ENCODE measurements at places on chromosomes 5 and 9.

DNA sequence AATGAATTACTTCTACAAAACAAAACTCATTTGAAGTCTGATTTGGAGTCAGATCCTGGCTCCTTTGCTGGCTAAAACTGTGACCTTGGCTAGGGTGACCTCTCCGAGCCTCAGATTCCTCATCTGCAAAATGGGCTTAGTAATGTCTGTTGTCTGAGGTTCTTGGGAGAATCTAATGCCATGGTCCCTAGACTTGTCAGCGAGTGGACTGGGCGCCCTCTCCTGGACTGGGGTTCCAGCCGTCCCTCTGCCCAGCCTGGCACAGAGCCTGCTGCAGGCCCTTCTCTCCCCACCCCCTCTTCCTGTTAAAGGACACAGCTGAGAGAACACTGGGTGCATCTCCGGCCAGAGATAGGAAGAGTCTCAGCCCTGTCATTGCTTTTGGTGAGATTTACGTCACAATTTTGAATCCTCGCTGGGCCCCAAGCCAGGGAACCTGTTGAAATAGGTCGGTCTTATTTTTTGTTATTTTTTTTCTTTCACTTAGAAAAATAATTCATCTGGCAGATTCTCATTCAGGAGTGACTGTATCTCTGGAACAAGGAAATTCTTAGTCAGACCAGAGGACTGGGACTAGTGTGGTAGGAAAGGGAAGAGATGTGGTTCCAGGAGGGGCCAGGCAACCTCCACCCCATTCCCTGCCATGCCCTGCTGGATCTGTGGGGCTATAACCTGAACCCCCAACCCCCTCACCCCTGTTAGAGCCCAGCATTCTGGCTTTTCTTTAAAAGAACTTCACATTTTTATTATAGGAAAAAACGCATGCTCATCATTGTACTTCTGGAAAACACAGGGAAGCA is 48.2 kb upstream of the RPL26L1 start:
- no peak for DNase-seq

DNA sequence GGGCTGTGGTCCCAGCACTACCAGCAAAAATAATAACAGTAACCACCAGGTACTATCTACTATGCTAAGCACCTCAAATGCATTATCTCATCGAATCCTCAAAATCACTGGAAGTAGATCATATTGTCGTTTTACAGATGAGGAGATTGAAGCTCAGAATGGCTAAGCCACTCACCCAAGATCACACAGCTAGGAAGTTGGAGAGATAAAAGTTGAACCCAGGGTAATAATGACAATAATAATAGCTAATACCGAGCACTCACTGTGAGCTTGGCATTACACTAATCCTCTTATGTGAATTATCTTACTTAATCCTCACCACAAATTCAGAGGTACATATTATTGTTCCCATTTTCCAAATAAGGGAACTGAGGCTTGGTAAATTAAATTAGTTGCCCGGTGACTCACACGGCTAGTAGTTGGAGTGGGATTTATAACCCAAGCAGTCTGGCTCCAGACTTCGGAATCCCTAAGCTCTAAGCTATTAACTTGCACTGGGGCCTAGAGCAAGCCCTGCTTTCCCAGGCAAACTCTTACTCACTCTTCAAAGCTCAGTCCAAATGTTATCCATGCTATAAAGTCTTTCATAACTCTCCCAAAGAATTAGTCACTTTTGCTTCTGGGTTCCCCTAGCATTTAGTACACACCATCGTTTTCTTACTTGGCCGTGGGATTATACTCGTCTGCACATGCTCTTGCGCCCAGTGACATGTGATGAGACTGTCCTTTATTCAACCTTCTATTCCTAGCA is 3.8 kb downstream of the ARSI start:
- no peak for DNase-seq

DNA sequence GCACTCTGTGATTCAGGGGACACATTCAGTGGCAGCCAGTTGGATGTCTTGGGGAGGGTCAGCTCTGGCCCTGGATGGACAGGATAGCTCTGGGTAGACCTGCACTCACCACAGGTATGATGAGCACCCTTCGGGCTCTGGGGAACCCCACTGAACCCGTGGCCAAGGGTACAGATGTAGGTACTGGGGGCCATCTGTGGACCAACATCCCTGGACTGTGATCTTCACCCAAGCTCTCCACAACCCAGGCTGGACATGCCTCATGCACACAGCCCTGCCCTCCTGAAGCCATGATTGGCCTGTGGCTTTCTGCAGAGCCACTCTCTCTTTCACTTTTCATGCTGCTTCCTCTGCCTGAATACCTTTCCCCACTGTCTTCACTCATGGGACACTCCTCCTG is 15.6 kb upstream of the ACSL6 start:
- no peak for DNase-seq

DNA sequence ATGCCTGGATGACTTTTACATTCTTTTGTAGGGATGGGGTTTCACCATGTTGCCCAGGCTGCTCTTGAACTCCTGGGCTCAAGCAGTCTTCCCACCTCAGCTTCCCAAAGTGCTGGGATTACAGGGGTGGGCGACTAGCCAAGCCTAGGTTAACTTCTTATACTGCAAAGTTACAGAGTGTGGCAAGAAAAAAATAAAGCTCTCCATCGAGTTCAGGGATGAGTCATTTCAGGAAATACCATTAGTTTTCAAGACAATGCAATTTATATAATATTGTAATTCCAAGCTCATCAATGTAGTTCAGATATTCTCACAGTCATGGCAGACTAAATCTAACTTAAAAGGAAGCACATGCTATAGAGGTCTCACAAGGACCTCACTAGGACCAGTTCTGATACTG is 11.5 kb upstream of the ABO start:
- no peak for DNase-seq

DNA sequence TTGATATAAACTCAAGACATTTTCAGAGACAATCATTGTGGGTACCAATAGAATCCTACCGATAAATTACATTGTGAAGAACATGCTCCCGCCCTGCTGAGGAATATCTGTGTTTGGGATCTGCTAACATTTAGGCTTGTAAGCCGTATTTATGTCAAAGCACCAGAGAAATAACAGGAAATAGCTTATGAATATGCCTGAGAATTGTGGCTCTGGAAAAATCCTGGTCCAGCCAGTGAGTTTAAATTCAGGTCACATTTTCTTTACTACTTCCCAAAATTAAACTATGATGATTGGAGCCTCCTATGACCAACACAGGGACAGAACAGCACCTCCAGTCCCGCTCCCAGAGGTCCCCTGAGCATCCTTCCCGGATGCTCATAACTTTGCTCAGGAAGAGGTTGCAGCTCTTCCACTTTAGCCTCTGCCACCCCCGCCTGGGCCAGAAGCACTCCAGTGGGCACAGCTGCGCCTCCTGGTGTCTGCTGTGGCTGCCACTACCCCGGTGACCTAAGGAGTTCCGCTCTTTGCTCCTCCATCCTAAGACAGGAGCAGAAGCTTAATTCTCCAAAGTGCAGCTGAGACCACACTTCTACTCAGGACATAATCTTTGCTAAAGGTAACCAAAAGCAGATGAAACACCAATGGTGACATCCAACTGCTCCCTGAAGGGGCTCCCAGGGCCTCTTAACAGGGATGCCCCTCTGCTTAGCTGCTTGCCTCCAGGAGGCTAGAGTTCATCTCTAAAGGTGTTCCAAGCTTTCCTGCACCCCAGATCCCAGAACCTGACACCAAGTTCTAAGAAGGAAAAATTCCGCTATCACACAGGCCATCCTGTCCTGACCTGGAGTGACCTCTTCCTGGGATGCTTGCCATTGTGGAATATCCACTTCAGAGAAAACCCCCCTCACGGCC is 58.8 kb downstream of the SLC1A1 start:
- DNase-seq = no peak

DNA sequence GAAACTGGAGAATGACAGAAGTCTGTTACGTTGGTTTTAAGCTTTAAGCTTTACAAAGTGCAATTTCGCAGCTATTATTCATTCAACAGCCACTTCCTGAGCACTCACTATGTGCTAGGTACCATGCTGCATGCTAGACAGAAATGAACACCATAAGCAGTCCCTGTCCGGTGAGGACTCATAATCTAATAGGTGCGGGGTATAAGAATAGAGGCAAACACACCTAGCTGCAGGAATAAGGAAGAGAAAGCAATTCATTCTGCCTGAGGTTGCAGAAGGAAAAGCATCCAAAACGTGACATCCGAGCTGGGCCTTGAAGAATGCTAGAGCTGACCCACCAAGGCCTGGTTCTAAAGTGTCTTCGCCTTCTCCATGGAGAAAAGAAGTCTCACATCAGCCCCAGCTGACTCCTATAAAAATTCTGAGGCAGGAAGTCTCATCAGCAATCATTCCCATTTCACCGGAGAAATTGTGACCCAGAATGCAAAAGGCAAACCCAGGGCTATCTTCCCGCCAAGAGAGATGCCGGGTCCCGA is 542 bp downstream of the FKBP15 start:
- no peak for DNase-seq

- DNase-seq = no peak
These were observed 29.1 kb downstream of the DAP start for GRCh38 chr5:10731913-10732312.

DNA sequence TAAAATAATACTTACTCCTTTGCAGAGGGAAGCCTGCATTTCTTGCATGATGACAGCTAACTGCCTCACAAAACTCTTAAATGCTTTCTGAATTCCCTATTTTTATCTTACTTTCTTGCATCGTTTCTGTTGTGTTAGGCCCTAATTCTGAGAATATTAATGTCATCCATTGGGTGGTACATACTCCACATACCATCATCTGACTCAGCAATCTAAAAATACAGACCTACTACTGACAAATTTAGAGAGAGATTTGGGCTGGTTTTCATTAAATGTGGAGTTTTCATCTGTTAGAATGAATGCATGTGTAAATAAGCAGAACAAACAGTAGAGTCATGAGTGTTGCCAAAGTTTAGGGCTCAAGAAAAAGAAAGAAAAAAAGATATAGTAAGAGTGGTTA is 26.5 kb upstream of the KCNN2 start:
- no peak for DNase-seq

DNA sequence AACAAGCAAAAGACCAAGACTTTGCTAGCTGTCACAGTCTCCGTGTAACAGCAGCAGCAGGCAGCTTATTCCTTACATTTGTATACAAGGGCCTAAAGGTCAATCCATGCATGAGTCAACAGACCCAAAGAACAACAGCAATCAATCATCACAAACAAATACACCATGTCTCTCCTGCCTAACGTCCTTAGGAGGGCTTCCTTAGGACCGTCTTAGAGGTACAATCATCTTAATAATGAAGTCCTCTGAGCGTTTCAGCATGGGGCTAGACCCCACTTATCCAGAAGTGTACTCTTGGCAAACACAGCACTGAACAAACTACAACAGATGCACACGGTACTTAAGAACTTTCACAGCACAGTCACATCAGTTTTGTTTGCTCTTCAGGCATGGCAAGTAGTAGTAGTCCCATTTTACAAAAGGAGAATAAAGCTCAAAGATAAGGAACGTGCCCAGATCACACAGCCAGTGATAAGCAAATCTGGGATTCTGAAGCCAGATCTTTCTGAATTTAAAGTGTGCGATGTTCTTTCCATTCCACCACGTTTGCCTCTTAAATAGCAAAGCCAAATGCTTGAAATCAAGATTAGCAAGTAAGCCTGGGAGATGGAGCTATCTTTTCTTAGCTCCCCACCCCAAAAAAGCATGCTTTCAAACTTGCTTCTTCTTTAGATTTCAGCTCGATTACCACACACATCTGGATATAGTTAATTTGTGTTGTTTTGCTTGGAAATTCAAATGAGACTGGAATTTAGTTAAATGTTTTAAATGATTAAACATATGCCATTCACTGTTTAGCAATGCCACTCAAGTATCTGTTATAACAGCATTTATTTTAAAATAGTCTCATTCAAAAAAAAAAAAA is 24.2 kb downstream of the PSMB7 start:
- no peak for DNase-seq

DNA sequence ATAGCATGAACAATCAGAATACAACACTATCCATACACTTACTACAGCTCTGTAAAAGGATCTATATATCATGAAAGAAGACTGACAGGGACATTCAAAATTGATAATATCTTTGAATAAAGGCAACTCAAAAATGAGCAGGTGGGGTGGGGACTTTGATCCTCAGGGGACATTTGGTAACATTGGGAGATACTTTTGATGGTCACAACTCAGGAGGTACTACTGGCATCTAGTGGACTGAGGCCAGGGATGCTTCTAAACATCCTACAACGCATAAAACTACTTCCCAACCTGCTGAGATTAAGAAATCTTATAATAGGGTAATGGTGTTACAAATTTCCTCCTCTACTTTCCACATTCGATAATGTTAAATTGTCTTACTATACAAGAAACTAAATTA is 243.9 kb downstream of the ARL15 start:
- DNase-seq = no peak

DNA sequence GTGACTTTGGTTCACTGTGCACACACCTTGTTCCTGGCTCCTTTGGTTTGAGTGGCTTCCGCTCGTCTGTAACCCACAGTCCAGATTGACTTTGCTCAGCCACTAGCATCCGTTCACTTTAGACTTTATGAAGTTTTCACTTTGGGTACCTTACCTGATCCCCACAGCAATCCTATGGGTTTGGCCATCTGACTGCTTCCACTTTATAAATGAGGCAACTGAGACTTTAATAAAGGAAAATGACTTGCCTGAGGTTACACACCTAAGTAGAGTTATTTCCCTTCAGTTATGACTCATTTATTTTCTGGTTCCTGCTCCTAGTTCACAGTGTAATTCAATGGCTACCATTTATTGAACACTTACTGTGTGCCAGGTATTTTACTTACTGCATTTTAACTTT is 94.2 kb upstream of the SAP30L start:
- no peak for DNase-seq

DNA sequence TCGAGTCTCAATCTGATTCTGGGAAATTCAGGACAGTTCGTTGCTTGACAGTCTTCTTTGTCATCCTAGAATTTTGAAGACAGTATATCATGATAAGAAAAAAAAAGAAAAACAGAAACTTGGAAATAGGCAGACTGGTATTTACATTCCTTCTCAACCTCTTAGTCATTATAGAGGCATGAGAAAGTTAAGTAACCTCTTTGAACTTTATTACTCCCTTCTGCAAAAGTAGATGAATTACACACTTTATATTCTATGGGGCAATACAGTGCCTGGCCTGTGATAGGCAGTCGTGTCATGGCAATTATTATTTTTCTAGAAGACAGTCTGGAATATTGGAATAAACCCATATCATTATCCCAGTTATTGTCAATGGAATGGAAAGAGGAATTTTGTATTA is 828.9 kb downstream of the TLR4 start:
- DNase-seq = no peak

GRCh38 chr5:161467703-161468102 is 78.8 kb downstream of the GABRB2 start:
- DNase-seq = no peak

DNA sequence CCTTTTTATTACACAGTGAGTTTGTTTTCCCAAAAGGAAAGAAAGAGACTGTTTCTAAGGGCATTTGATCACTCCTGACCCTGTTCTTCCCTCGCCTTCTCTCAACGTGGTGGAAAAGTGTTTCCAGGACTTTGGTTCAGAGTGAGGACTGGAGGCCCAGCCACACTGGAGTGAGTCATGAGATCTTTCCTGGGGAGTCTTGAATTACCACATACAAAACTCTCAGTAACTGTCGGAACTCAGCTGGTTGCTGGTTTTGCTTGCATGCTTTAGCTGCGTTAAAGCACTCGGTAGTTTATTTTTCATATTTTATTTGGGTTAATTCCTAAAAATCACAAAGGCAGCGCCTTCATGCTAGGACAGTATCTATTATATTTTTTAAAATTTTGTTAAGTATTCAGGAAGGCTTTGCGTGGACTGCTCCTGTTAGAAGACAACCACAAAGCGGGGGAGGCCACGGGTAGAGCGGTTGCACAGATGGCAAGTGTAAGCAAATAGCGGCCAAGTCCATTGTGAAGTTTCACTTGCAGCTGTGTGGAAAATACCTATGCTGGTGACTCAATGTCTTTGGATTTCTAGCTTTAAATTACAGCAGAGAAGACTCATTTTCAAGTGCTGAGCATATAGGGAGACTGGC is 77.7 kb downstream of the ARSB start:
- DNase-seq = no peak
